Transverse colon (tissue), 4 donors: ENCODE measurements at places on chromosomes 2 and 18.

GRCh38 chr2:234771980-234772732, 179.7 kb upstream of the SH3BP4 start:
- no peak for DNase-seq

DNA sequence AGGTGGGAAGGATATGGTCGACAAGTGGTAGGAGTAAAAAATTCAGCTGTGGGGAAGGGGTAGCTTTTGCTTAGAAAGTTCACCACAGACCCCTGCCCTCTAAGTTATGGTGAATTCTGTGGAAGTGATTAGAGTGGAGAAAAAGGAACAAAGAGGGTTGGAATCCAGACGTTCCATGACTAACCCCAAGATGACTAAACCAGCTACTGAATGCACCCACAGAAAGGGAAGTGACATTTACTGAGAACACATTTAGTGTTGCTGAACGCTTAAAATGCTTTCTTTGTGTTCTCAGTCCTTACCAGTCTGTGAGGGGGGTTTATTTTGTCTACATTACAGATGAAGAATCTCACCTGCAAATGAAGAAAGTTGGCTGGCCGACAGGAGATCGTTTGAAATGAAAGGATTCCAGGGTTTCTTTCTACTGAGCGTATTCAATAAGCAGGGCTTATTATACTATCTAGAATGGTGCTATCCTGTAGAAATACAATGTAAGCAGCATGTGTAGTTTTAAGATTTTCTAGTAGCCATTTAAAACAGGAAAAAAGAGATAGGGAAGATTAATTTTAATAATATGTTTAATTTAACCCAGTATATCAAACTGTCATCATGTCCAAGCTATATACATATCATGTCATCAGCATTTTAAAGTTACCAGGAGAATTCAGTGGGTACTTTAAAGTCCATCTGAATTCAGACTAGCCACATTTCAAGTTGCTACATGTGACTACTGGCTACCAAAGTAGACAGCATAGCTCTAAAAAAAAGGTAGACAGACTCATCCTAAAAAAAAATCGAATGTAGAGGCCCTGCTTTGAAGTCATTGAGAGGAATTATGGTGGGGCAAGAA, 60.1 kb downstream of the LIMS1 start:
- DNase-seq = no peak

DNA sequence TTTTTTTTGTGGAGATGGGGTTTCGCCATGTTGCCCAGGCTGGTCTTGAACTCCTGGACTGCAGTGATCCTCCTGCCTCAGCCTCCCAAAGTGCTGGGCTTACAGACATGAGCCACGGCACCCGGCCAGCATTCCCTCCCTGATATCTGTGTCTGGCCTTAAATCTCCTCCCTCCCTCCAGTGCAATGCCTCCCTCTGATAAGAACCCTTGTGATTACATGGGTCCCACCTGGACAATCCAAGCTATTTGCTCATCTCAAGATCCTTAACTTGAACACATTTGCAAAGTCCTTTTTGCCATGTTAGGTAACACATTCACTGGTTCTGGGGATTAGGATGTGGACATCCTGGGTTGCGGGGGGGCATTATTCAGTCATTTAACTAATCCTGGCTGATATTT, 40.5 kb upstream of the CREB1 start:
- no peak for DNase-seq

GRCh38 chr2:208791257-208791656, 384.7 kb downstream of the PTH2R start:
- DNase-seq = no peak

- DNase-seq = peak; percentile 62
Measured at GRCh38 chr18:54873884-54874255, 45.6 kb downstream of the RAB27B start.

DNA sequence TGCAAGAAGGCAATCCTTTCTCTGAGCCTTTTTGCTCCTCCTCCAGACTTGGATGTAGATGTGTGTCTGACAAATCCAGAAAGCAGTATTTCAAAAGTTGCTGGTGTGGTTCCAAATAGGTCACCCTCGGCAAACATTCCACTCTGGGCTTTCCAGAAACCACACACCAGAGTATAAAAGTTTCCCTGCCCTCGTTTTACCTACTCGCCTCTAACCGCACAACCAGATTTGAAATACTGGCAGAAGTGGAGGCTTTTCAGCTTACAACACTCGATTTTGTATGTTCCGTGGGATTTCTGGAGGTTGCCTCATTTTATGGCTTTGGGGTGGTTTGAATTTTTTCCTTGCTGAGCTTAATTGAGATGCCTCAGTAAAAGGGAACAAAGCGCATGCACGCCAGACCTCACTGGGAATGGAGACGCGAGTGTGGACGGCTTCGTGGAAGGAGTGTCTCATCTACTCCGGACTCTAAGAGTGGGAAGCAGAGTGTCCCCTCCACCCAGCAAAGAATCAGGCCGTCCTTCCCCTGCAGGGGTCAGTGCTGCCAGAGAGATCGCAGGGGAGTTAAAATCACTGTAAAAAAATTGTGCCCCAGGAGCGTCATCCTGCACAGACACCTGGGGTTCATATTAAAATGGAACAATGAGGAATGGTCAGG, 44.0 kb upstream of the RPL31 start:
- DNase-seq = no peak

DNA sequence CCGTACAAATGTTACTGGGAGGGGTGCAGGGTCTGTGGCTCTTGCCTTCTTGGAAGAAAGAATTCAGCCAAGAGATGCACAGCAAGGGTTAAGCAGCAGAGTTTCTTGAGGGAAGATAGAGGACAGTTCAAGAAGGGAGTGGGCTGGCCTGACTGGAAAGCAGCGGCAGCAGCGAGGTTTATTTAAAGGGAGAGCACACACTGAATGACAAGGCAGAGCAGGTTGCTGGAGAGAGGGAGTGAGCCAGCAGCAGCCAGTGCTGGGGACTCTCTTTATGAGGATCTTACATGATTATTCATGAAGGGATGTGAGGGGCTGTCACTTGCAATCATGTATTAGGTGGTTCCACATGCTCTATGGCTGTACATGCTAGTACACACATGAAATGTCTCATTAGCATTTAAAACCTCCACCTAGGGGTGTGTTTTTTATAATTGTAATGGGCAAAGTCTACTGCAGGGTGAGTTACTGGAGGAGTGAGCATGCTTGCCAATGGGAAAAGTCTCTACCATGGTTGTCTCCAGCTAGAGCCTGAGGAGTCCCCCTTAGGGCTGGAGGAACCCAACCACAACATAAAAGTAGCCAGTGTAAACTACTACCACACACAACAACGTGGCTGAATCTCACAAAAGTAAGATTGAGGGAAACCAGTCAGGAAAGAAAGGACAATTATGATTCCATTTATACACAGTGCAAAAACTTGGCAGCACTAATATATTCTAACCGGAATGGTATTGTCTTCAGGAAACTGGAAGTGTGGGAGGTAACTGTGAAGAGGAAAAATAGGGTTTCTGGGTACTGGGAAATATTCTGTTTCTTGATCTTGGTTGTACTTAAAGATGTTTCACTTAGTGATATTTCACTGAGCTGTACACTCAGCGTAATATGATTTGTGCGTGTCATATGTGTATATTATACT, 87.6 kb upstream of the FAM110C start:
- peak; percentile 53 for DNase-seq

- no peak for DNase-seq
Measured at GRCh38 chr18:58780045-58780444, 84.6 kb upstream of the ZNF532 start.

DNA sequence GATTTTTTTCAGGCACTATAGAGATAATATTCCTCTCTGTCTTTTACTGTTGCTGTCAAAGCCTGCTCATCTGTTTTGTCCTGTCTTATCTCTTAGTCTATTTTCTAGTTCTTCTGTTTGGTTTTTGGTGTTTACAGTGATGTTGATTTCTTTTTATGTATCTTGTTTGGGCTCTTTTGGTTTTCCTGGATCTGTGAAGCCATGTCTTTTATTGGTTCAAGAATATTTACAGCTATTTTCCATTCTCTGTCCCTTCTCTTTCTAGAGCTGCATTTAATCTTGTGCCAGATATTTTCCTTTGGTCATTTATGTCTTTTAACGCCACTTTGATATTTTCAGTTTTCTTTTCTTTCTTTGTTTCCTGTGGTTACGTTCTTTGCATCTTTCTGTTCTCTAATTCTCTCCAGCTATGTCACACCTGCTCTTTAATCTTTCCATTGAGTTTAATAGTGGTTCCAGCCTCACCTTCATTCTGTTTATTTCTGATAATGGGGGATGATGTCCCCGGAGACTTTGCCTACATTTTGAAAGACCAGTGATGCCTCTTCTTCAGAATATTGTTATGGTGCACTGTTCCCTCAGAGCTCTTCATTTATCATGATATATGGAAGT, 32.0 kb downstream of the SMCHD1 start:
- no peak for DNase-seq
